SJCRH30 (cell line): ENCODE measurements at places on chromosomes 5 and 9. TPM values are rescaled to one million over a fixed set of nuclear protein-coding genes. Genes with fewer than 3 reads are reported as not detected.

DNA sequence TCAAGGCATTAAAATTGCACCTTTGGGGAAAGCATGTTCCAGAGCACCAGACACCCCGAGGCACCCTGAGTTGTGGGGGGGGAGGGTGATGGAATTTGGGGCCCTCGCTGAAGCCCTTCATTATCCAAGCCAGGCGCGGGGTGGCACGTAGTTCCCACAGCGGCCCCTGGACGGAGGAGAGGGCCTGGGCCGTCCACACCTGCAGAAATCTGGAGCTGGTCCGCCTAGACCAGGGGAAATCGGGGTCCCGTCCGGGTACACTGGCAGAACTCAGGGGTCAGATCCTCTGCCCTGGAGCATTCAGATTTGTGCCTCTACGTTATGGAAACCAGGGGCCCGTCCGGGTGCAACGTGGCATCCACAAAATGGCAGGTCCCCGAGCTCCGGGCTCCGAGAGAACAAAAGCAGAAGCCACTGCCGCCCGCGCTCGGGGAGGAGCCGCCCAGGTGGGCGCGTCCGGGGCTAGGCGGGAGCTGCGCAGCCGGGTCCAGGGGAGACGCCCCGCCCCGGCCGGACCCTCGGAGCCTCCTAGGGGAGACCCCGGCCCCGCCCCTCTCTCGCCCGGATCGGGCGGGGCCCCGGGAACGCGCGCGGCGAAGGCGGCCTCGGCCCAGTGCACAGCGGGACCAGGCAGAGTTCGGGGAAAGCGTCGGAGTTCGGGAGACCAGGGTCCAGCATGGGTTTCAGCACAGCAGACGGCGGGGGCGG is at the start of gene PLEKHG4B:
PLEKHG4B (plus strand) TSS at position 613 of the 708 bp plus-strand sequence; CDS start at position 677, 64 bp downstream.
- H3K27ac ChIP-seq = no peak within 1 kb of the TSS
- DNase-seq = no peak
- no peak within 1 kb of the TSS for H3K4me3 ChIP-seq
- no peaks in the 10 kb centered on the region; the same call in 1 of the 2 replicates for H3K27me3 ChIP-seq

- H3K27ac ChIP-seq = no peak overlapping the region
- no peak for DNase-seq
- H3K4me1 ChIP-seq = peaks cover 13% of the 10 kb centered on the region
- H3K36me3 ChIP-seq = no peaks in the 10 kb centered on the region
- no peaks in the 10 kb centered on the region for H3K27me3 ChIP-seq
- H3K4me3 ChIP-seq = no peak overlapping the region
Observed at GRCh38 chr5:138974227-138975063, 99.3 kb upstream of the LRRTM2 start.

ITGA2 gene
- 0.15 and 0.26 TPM in 2 replicates for total RNA-seq

LHX6 gene
- 6.1 and 6.3 TPM in 2 replicates for total RNA-seq

SLC12A7 gene
- total RNA-seq = 11.5 and 12.0 TPM in 2 replicates

DNA sequence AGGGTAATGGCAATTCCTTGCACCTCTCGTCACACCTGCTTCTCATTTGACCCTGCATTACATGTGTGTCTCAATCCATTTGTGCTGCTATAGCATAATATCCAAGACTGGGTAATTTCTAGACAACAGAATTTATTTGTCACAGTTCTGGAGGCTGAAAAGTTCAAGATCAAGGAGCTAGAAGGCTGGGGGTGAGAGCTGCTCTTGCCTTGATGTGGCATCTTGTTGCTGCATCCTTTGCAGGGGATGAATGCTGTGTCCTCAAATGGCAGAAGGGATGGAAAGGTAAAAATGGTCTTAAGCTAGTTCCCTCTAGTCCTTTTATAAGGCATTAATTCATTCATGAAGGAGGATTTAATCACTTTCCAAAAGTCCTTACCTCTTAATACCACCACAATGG is 323.7 kb upstream of the RPS23 start:
- no peaks in the 10 kb centered on the region for H3K4me1 ChIP-seq
- no peaks in the 10 kb centered on the region for H3K27me3 ChIP-seq
- H3K4me3 ChIP-seq = no peak overlapping the region
- H3K27ac ChIP-seq = no peak overlapping the region

ARL14EPL gene
- 0.06 and 0.66 TPM in 2 replicates for total RNA-seq

DPH7 gene
- 27.5 and 31.7 TPM in 2 replicates for total RNA-seq

DNA sequence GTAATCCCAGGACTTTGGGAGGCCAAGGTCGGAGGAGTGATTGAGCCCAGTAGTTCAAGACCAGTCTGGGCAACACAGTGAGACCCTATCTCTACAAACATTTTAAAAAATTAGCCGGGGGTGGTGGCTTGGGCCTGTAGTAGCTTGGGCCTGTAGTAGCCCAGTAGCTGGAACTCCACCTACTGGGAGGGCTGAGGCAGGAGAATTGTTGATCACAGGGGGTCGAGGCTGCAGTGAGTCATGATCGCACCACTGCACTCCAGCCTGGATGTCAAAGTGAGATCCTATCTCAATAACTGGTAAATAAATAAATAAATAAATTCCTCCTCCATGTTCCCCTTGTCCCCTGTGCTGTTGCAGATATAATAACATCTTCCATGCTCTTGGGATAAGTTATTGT is 14.3 kb downstream of the VCAN start:
- peaks cover 11% of the 10 kb centered on the region; the same call in 1 of the 2 replicates for H3K4me1 ChIP-seq
- peaks cover 70% of the 10 kb centered on the region for H3K36me3 ChIP-seq
- no peak overlapping the region for H3K27ac ChIP-seq
- DNase-seq = no peak
- H3K4me3 ChIP-seq = no peak overlapping the region

DNAJC18 gene
- total RNA-seq = 19.7 and 19.8 TPM in 2 replicates

- no peaks in the 10 kb centered on the region; the same call in 1 of the 2 replicates for H3K27me3 ChIP-seq
- no peaks in the 10 kb centered on the region for H3K36me3 ChIP-seq
- H3K27ac ChIP-seq = no peak overlapping the region
- no peak overlapping the region for H3K4me3 ChIP-seq
Observed at GRCh38 chr9:89844075-89844474, 239.3 kb downstream of the GADD45G start.

- no peak overlapping the region for H3K4me3 ChIP-seq
- no peak for DNase-seq
- H3K36me3 ChIP-seq = no peaks in the 10 kb centered on the region
- peaks cover 6% of the 10 kb centered on the region for H3K4me1 ChIP-seq
- H3K27ac ChIP-seq = no peak overlapping the region
Observed at GRCh38 chr5:142289708-142290576, 34.9 kb downstream of the SPRY4 start.

CCDC112 gene
- 6.3 and 7.4 TPM in 2 replicates for total RNA-seq

DNA sequence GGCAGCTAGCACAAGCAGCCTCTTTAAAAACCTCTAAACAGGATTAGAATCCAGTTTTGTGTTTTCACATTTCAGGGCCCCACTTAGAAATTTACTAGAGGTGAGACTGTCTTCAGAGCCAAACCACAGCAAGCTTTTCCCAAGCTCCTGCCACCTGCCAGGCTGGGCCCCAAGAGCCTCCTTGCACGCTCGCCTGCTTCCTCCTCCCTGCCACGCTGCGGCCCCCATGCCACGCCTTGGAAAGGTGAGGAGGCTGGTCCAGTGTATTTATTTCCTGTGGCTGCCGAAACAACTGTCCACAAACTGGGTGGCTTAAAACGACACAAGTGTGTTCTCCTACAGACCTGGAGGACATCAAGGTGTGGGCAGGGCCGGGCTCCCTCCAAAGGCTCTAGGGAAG is 43.4 kb downstream of the NKX2-5 start:
- DNase-seq = no peak
- no peak overlapping the region for H3K27ac ChIP-seq
- H3K36me3 ChIP-seq = no peaks in the 10 kb centered on the region

GRCh38 chr9:131743501-131743900 is 3.6 kb upstream of the RAPGEF1 start:
- no peak overlapping the region for H3K27ac ChIP-seq
- peaks cover 4% of the 10 kb centered on the region for H3K4me1 ChIP-seq
- H3K4me3 ChIP-seq = no peak overlapping the region
- H3K27me3 ChIP-seq = no peaks in the 10 kb centered on the region

POU5F2 gene
- 0.41 and 0.91 TPM in 2 replicates for total RNA-seq

DNA sequence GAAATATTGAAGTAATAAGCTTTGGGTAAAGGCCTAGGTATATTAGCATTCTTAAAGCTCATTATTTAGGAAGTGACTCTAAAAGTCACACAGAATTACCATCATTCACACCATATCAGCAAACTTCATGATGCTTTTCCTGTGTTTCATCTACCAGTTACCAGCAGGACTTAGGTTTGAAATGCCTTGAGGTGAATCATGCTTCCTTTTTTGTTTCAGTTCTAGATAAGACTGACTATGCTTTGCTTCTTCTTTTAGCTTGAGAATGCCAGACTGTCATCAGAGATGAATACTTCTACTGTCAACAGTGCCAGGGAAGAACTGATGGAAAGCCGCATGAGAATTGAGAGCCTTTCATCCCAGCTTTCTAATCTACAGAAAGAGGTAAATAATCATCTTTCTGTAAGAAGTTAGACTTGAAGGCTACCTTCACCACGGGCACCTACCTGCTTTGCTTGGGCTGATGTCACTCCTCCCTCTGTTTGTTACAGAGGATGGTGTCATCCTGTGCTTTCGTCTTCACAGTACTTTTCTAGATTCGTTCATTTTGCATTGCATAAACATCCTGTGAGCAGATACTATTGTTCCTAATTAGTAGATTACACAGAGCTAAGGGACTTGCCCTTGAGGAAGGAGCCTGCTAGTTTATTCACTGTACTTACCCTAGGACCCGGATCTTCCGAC is 34.7 kb downstream of the LMNB1 start:
- H3K36me3 ChIP-seq = peaks cover 85% of the 10 kb centered on the region
- H3K27me3 ChIP-seq = no peaks in the 10 kb centered on the region
- no peak overlapping the region for H3K27ac ChIP-seq
- no peaks in the 10 kb centered on the region for H3K4me1 ChIP-seq
- DNase-seq = no peak

DNA sequence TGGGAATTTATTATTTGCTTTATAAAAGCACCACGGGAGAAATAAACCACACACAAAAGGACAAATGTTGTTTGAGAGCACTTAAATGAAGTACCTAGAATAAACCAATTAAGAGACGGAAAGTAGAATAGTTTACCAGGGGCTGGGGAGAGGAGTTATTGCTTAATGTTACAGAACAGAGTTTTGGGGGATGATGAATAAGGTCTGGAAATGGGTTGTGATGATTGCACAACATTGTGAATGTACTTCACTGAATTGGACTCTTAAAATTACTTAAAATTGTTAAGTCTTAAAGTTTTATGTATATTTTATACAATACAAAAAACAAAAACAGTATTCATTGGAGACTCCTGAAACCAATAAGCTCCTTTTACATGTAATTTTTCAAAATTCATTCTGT is 1.5 kb downstream of the ZBTB43 start:
- peak overlapping the region; percentile 92 for H3K4me3 ChIP-seq
- no peak for DNase-seq
- no peaks in the 10 kb centered on the region for H3K27me3 ChIP-seq
- peaks cover 23% of the 10 kb centered on the region for H3K36me3 ChIP-seq

DNA sequence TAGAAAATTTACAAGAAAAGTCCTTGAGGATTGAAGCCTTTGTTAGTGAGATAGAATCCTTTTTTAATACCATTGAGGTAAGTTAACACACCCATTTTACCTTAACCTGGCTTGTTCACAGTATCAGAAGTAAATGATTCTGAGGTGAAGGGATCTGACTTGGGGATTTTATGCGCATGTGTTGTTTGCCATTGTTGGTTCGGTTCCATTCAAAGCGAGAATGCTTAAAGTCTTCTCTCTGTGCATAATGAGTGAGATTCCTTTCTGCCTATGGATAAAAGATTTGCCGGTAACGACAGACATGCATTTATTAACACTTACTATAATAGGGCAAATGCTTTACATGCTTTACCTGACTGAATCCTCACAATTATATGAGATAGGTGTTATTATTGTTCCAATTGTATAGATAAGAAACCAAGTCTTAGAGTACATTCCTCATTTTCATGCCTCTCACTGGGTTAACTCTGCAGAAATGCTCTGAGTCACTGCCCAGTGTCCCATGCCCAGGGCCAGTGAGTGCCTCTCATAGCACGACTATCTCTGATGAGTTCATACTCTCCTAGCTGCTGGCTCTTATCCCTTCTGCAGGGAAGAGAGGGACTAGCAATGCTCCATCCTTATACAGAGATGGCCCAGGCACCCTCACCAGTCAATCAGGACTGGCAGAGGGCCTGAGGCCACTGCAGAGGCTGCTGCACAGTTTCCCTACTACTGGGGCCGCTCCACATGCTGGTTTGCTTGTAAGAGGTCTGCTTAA is 54.4 kb downstream of the CMYA5 start:
- H3K27ac ChIP-seq = no peak overlapping the region
- H3K27me3 ChIP-seq = no peaks in the 10 kb centered on the region; the same call in 1 of the 2 replicates
- no peak for DNase-seq
- H3K36me3 ChIP-seq = no peaks in the 10 kb centered on the region
- H3K4me1 ChIP-seq = no peaks in the 10 kb centered on the region

GRCh38 chr5:31213257-31213656 is 19.8 kb downstream of the CDH6 start:
- peaks cover 3% of the 10 kb centered on the region; the same call in 1 of the 2 replicates for H3K27me3 ChIP-seq
- H3K27ac ChIP-seq = no peak overlapping the region
- no peaks in the 10 kb centered on the region for H3K36me3 ChIP-seq
- H3K4me3 ChIP-seq = no peak overlapping the region
